Stimulated activated CD4-positive, alpha-beta T cell treated with anti-CD3 and anti-CD28 coated beads, Interleukin-12 subunit alpha, Interleukin-12 subunit beta, amount 100 ng/mL, for 4 hours (primary cell): ENCODE measurements at places on chromosomes 6 and 20.

- no peak for DNase-seq
Measured at GRCh38 chr6:139114746-139115145, 20.1 kb upstream of the HECA start.

DNA sequence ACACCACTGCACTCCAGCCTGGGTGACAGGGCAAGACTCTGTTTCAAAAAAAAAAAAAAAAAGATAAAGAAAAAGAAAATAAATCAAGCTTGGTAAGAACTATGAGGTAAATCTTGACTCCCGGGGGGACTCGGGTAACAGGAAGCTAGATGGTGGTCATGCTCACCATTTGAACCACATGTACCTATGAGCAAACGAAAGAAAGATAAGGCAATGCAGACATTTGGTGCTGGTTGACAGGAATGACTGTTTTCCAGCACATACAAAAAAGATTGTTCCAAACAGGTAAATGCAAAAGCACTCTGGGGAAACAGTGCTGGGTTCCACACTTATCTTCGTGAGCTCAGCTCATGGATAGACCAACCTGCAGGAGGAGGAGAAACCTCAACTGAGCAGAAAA lies 22.8 kb upstream of the PTPN1 start:
- no peak for DNase-seq

- DNase-seq, result no peak
Measured at GRCh38 chr6:163533443-163533842, 118.9 kb downstream of the QKI start.

DNA sequence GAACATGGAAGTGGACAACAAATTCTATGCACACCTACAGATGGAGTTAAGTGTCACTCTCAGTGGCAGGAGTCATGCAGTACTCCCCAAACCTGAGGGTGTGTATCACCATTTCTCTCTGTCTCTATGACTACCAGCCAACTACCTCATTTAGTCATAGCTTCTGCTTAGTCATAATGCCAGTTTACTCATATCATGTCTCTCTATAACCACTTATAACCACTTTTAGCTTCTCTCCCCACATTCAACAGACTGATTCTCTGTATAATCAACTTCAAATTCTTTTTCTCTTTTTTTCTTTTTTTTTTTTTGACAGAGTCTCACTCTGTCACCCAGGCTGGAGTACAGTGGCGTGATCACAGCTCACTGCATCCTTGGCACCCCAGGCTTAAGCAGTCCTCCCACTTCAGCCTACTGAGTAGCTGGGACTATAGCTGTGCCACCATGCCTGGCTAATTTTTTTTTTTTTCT lies 13.8 kb upstream of the GTF3C6 start:
- DNase-seq, result peak; percentile 27

DNA sequence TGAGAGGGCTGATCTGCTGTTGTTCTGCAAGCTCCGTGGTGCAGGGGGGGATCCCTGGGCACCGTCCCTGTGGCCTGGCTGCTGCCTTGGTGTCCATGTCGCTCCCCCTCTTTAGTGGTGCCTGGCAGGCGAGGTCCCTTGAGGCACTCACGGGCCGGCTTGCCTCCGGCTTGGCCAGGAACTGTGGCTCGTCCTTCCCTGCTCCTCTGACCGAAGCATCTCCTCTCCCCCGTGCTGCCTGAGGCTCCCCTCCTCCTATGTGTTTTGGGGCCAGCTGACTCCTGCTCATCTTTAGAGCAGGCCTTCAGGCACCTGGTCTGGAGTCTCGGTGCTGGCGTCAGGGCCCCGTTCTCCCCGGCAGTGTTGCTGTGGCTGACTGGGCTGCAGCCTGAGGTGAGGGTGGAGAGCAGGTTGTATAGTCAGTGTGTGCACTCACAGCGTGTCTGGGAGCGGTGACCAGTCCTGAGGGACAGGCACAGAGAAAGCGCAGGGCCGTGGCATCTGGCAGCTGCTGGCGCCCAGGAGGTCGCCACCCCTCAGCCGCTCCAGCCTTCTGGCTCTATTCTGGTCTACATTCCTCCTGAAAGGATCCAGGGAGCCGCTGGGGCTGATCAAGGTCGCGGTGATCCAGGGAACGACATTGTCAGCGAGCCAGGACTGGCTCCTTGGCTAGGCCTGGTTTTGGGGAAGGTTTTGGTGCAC lies 43.7 kb downstream of the PYGB start:
- DNase-seq, result no peak

DNA sequence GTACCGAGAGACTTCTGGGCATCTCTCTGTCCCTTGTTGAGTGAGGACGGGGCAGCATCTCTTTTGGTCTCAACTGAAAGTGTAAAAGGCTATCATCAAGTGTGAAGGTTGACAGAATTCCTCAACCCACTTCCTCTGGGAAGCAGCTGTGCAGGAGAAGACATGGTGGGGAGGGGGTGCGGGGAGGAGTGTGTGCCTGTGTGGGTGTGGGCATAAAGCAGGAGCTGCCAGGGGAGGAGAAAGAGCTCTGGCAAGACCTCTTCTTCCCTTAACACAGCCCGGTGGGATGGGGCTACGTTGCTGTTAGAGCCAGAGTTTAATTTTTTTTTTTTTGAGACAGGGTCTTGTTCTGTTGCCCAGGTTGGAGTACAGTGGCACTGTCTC lies 31.8 kb downstream of the CPXM1 start:
- no peak for DNase-seq

DNA sequence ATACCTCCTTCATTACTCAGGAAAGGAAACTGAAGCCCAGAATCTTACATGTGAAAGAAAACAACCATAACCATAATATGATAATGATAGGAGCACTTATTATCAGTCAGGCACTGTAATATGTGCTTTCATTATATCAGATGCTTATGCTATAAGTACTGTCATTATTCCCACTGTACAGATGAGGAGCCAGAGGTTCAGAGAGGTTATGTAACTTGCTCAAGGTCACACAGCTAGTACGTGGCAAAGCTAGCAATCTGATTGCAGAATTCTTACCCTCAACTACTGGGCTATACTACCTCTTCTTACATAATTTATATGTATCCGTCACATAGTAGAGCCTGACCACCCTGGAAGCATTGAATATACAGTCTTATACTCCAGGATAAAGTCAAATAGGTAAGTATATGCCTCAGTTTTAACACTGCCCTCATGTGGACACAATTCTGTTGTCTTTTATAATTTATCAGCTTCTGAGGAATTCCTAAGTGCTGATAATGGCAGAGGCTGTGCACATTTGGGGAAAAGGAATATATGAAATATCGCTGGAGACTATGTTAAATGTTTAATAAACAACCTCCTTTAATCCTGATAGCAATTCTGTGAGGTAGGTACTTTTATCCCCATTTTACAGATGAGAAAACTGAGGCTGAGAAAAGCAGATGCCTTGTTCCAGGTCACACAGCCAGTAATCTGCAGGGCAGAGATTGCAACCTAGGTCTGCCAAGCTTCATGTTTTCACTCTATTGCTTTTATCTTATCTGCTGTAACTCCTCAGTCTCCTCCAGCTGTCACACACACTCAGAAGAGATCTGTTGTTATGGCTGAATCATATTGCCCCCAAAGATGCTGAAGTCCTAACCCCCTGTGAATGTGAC lies 13.4 kb downstream of the BCAS1 start:
- no peak for DNase-seq

DNA sequence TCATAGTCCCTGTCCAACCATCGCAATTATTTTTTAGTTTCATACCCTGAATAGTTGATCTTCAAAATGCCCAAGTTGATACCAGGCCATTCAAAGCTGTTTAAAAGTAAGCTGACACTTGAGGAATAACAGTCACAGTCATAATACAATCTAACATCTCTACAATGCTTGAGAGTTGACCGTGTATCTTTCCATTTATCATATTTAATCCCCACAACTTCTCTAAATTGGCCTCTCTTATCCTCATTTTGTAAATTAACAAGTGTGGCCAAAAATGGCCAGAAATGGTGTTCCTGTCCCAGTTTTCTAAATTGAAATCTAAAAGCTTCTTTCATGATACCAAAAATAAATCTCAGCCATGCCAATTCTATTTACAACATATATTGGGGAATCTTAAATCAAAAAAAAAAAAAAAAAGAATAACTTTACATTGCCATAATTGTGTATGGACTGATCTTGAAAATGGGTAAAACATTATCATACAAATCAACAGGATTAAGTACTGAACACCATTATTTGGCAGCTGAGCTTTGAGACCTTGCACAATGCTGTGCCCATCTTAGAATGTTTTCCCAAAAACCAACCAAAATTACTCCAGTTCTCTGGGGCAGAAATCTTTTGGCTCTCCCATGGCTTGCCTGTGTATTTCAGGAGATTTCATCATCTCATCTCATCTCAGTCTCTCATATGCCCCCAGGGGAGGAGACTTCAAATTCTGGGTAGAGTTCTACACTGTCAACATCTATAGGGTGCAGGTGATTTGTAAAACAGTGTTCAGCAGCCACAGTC lies 448.7 kb upstream of the JARID2 start:
- DNase-seq, result no peak

- no peak for DNase-seq
Measured at GRCh38 chr6:80411486-80411885, 305.0 kb downstream of the BCKDHB start.

GRCh38 chr6:13710552-13711323 lies 897 bp downstream of the RANBP9 start:
- peak; percentile 35 for DNase-seq

- no peak for DNase-seq
Measured at GRCh38 chr6:48714250-48714649, 603.3 kb upstream of the PTCHD4 start.

GRCh38 chr6:32974016-32974333 lies 5.6 kb downstream of the BRD2 start:
- no peak for DNase-seq

DNA sequence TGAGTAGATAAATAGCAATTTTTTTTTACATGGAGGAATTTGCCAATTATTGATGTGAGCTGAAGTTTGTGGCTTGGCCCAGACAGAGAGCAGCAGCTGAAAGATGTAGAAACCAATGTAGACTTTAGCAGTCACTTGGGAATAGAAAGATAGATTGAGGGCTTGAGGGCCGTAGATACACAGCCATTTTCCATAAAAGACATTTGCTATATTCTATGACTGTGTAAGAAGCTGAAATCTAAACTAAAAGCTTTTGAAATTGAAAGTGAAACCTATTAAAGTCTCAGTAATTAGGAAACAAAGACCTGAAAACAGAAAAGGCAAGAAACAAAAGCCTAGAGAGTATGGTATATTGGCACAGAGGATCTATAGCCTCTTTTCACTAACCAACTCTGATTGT lies 332.7 kb downstream of the CENPW start:
- DNase-seq, result no peak

DNA sequence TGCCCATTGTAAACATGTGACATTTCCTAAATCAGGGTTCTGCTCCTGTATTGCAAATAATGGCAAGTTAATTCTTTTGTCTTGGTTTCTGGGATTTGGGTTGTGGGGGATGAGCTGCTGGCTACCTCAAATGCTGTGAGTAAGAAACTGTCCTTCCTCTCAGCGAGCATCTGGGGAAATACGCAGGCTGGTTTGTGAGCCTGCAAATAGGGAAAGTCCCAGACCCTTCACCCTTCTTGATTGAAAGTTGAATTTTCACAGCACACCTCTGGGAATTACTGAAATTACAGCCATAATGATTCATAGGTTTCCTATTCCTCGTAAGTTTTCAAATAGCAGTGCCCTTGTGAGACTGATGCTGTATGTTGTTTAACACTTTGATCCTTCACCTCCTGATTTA lies 138.1 kb downstream of the TBXT start:
- no peak for DNase-seq

DNA sequence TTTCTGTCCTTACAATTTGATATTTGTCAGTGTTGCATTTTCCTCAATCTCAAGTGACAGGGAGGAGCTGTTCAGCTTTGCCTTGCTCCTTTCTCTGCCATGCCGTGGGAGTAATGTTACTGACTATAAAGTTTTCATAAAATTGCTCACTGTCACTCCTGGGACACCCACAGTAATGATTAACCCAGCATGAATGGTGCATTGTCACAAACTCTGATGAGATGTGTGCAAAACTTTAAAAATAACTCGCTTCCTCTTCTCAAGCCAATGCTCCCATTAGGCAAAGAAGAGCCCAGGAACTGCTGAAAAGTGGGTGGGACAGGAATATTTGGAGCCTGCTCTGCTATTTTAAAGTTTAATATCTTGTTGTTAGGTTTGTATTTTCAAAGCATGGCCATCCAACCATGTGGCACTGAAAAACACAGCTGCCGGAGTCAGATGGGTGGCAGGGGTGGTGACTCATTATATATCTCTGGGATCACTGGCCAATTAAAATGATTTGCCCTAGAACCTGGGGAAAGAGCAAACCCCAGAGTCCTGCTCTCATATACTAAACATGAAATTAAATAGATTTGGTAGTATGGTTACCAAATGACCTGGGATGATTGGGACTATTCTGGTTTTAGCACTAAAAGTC lies 260.1 kb downstream of the BTBD3 start:
- no peak for DNase-seq

GRCh38 chr6:51432481-51432880 lies 613.8 kb downstream of the TFAP2B start:
- DNase-seq, result no peak

- no peak for DNase-seq
Measured at GRCh38 chr20:53023732-53024520, 51.8 kb downstream of the TSHZ2 start.

- no peak for DNase-seq
Measured at GRCh38 chr6:117317261-117317660, 51.9 kb downstream of the VGLL2 start.

DNA sequence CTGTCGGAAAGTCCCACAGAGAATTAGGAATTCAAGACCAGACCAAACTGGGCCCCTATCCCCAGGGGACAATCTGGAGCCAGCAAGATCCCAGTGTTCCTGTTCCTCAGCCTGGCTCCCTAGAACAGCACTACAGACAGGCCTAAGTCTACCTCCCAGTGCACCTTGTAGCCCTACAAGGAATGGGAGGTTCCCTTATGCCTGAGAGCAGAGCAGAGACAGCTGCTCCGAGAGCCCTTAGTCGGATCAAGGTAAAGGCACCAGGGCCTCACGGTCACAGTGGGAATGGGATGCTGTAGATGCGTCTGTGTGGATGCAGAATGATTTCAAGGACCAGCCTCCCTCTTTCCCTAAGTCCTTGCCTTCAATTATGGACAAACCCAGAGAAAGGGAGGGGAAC lies 204.5 kb upstream of the STXBP5 start:
- no peak for DNase-seq

DNA sequence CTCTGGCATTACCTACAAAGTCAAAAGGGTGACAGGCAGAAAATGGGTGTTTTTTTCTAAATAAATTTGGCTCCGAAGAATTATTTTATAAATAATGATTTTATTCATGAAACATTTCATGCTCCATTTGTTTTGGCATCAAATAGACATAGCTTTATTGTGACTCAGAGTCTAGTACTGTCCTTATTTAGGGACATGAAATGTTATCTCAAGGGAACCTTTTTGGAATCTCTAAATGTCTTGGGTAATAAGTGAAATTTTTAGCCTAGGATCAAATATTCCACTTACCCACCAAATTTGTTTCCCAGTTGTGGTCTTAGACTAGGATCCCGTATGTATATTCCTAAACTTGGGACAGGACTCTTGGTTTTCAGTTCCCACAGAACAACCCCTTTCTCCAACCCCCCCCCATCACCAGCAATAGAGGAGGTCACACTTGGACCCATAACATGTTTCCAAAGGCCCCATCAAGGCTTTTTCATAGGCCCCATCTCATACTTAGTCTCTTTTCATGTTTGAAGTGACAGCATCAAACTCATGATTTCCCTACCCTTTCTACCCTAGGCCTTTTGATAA lies 81.8 kb downstream of the JAG1 start:
- DNase-seq, result no peak
